ENCODE measurements at places on chromosomes 5 and 9.

DNA sequence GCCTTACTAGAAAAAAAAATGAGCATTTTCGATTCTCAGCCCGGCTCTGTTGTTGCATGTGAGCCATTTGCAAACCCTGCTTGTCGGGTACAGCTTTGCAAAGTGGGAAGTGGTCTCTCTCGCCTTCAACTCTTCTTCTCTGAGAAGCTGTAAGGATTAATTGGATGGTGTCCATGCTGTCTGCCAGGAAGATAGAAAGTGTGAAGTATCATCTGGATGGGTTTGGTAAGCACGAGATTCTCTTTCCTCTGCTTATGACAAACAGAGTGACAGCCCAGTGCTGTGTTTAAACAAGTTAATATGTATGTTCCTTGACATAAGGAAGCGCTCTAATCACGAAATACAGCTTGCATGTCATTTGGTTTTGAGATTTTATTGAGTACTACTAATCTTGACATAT lies 109.1 kb upstream of the SPATA31D4 start:
- DNase-seq: no peak

- peak; percentile 71 for DNase-seq
Observed at GRCh38 chr5:73122875-73123810, 2.8 kb downstream of the TMEM171 start.

- no peak for DNase-seq
Observed at GRCh38 chr5:19767987-19768386, 220.0 kb downstream of the CDH18 start.

- no peak for DNase-seq
Observed at GRCh38 chr5:138951986-138952735, 77.0 kb upstream of the LRRTM2 start.

DNA sequence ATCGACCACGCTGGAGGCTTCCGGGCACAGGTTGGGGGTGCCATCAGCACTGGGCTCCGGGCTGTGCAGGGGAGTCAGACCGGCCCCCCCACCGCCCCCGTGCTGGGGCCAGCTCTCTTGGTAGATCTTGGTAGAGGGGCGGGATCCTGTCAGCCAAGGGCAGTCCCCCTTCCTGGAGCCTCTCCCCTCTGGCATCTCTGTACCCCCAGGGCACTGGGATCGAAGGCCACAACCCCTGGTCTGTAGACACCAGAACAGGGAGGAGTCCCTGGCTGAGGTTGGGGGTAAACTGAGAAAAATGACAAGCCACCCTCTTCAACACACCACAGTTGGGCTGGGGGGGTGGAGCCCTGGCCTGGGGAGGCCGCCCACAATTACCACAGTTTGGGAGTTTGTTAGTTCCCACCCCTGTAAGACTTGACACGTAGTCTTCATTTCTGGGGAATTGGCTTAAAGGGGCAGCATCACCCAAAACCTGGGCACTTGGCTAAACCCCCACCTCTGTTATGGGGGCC lies 882 bp downstream of the CERCAM start:
- DNase-seq: peak; percentile 41

- no peak for DNase-seq
Observed at GRCh38 chr5:90158131-90158530, 251.4 kb downstream of the CETN3 start.

DNA sequence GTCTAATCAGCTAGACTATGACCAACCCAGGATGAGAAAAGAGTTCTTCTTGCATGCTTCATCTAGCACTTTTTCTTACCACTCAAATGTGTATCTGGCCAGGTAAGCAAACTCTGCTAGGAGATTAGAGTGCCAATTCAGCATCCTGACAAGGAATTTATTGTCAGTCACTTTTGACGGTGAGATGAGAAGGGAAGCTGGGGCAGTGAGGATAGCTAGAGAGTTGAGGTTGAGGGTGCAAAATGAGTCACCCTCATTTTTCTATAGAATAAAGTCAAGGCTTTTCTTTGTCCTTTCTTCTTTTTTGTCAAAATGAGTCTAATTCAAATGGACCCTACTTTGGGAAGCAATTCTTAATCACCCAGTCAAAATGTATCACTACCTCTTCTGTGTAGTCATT lies 74.6 kb upstream of the PLPP1 start:
- DNase-seq: no peak

DNA sequence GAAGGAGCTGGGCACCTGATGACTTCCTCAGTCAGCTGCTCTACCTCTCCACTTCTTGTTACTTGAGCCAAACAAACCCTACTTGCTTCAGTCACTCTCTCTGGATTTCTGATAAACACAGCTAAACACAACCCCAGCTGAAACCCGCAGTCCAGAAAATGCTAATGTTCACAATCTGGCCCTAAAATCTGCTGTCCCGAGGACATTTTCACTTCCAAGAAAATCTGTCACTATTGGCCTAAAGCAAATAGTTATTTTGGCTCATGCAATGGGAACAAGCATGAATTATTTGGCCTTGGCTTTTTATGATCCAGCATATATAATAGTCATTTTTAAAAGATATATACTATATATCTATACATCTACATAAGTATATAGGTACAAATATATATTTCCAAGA lies 19.1 kb downstream of the FAM81B start:
- no peak for DNase-seq

- DNase-seq: no peak
Observed at GRCh38 chr5:158839638-158840037, 260.1 kb downstream of the EBF1 start.

DNA sequence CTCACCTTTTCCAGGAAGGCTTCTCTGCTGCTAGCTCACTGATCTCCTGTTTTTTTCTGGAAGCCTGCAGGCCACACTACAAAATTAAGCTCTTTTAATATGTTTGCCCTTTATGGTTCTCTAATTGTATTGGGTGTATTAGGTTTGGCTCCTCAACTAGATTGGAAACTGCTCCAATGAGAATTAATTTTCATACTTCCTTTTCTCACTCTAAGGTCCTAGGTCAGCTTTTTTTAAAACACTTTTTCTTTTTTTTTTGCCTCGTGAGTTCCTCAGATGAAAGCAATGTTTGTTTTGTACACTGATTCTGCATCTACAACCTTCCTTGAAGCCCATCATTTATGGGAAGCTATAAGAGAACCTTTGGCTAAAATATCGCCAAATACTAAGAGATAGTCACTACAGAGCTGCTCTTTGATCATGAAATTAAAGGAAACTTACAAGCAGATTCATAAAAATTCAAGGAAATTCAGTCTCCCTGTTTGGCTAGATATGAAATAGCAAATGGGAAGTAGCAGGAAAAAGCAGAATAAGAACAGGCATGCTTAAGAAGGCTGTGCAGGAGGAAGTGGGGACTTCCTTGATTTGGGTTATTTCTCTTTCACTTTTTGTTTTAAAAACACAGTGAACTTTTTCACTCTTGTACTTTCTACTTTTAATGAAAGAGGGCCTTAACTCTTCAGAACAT lies 55.2 kb upstream of the FYB1 start:
- DNase-seq: peak; percentile 67

- DNase-seq: no peak
Observed at GRCh38 chr9:94443032-94443722, 111.7 kb upstream of the PCAT7 start.

DNA sequence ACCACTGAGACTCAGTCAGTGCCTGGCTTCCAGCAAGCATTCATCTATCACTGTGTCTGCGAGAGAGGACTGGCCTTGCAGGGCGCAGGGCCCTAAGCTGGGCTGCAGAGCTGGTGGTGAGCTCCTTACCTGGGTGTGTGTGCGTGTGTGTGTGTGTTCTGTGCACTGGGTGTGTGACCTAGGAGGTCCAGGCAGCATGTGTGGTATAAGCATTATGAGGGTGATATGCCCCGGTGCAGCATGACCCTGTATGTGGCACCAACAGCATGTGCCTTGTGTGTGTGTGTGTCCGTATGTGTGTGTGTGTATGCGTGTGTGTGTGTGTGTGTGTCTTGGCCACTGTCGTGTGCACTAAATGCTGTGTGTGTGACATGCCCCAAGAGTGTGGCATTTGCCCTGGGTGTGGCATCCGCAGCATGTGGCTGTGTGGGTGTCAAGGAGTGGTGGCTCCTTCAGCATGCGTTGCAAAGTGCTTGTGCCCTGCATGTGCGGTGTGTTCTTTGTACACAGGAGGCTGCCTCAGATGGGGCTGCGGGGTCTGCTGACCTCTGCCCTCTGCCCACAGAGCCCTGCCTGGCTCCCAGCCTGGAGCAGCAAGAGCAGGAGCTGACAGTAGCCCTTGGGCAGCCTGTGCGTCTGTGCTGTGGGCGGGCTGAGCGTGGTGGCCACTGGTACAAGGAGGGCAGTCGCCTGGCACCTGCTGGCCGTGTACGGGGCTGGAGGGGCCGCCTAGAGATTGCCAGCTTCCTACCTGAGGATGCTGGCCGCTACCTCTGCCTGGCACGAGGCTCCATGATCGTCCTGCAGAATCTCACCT lies 3.3 kb downstream of the FGFR4 start:
- DNase-seq: no peak

Data from inflammatory macrophage treated with lipopolysaccharide for 1 hour (primary cell).